Effector memory CD8-positive, alpha-beta T cell (primary cell): ENCODE measurements at places on chromosomes 11 and 22.

GRCh38 chr22:47107431-47107830 is 345.0 kb downstream of the TBC1D22A start:
- H3K4me1 ChIP-seq, result peaks cover 14% of the 10 kb centered on the region
- H3K36me3 ChIP-seq, result peaks cover 8% of the 10 kb centered on the region
- H3K27me3 ChIP-seq, result no peaks in the 10 kb centered on the region
- no peak for DNase-seq
- no peak overlapping the region for H3K4me3 ChIP-seq

GRCh38 chr11:76159983-76160661 is 46.2 kb downstream of the WNT11 start:
- H3K27ac ChIP-seq, result no peak overlapping the region
- H3K4me3 ChIP-seq, result no peak overlapping the region
- peaks cover 6% of the 10 kb centered on the region for H3K27me3 ChIP-seq
- H3K4me1 ChIP-seq, result no peaks in the 10 kb centered on the region
- H3K36me3 ChIP-seq, result no peaks in the 10 kb centered on the region

DNA sequence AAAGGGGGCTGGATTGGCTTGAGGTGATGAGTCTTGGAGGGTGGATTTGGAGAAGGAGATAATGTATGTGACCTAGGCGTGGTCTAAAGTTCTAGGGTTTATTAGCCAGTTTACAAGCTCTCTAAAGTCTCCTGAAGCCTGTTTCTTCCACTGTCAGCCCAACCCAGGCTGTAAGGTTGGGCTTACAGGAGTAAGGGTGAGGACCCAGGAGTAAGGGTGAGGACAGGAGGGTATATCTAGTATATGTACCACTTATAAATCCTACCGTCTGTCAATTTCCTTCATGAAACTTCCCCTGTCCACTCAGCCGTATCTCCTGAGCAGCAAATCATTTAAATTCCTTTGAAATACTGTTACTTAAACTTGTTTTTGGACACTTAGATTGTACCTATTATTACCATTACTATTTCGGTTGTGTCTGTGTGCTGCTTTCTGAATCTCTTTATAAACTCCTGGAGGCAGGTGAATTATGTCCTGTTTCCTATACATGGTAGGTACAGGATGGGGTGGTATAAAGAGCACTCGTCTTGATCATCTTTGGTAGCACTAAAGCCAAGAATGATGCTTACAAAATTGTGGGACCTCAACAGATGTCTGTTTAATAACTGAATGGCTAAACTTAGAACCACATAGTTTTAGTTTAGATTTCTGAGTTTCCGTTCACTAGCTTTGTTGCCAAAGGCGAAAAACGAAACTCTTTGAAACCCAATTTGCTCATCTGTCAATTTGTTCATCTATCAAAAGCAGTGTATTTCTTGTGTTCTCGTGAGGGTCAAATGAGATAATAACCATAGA is 192.0 kb downstream of the GRIK4 start:
- H3K36me3 ChIP-seq, result no peaks in the 10 kb centered on the region
- H3K27me3 ChIP-seq, result peaks cover 20% of the 10 kb centered on the region
- H3K27ac ChIP-seq, result no peak overlapping the region

DNA sequence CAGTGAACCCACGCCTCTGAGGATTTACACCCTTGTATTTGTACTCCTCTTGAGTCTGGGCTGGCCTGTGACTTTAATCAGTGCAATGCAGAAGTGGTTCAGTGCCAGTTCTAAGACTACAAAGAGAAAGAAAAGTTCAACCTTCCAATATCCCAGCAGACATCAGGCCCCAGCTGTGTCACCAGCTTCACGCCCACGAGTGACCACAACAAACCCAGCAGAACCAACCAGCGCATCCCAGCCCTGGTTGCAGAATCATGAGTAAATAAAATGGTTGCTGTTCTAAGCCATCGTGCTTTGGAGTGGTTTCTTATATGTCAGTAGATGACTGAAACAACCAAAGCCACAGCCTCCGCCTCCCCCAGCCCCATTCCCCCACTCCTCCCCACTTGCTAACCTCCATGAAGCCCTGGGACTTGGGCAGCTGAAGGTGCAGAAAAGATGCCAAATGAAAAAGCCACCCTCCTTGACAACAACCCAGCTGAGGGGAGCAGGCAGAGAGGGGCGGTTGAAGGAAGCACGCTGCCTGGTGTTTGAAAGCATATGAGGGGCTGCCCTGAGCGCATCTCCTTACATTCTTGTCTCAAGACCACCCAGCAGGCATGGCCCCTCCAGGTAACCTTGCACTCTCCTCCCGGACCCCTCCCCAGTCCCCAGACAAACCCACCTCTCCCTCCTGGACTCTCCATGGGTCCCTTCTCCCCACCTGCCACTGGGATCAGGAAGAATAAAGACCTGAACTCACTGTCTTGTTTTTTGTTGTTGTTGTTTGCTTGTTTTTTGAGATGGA is 20.9 kb downstream of the TSKU start:
- no peak for DNase-seq
- no peaks in the 10 kb centered on the region for H3K36me3 ChIP-seq
- H3K27me3 ChIP-seq, result peaks cover 63% of the 10 kb centered on the region
- no peak overlapping the region for H3K27ac ChIP-seq
- H3K4me3 ChIP-seq, result no peak overlapping the region

- H3K27me3 ChIP-seq, result no peaks in the 10 kb centered on the region
- no peaks in the 10 kb centered on the region for H3K36me3 ChIP-seq
- no peak overlapping the region for H3K4me3 ChIP-seq
- H3K27ac ChIP-seq, result no peak overlapping the region
- no peaks in the 10 kb centered on the region for H3K4me1 ChIP-seq
Measured at GRCh38 chr11:131682373-131683015, 312.1 kb downstream of the NTM start.
